ENCODE measurements at places on chromosomes 5 and 9. TPM values are rescaled to one million over a fixed set of nuclear protein-coding genes. Genes with fewer than 3 reads are reported as not detected.

The PRR16 gene
- total RNA-seq = not detected

The IFNA13 gene
- total RNA-seq = not detected

The PCDHB5 gene
- total RNA-seq = 1.7 TPM

The HBEGF gene
- 30.6 TPM for total RNA-seq

The CDH9 gene
- total RNA-seq = not detected

The WWC1 gene
- 26.2 TPM for total RNA-seq

The DRD1 gene
- not detected for total RNA-seq

The LCNL1 gene
- not detected for total RNA-seq

The TNC gene
- total RNA-seq = 1.8 TPM

The CLIC3 gene
- total RNA-seq = not detected

The PCA3 gene
- under 0.01 TPM for total RNA-seq

The SMIM3 gene
- 4.1 TPM for total RNA-seq

The CDX1 gene
- total RNA-seq = not detected

The SAXO1 gene
- not detected for total RNA-seq

The PDE6A gene
- total RNA-seq = 0.05 TPM

The LOX gene
- 100 TPM for total RNA-seq

The SH3TC2 gene
- 60.6 TPM for total RNA-seq

The MARCHF11 gene
- not detected for total RNA-seq

The SLC36A2 gene
- not detected for total RNA-seq

The RHOBTB3 gene
- total RNA-seq = 30.3 TPM

The DNLZ gene
- 34.5 TPM for total RNA-seq

The LCN12 gene
- not detected for total RNA-seq

The BARHL1 gene
- not detected for total RNA-seq

The OLFM1 gene
- 17.2 TPM for total RNA-seq

The NR3C1 gene
- 21.4 TPM for total RNA-seq

The ADGRV1 gene
- total RNA-seq = under 0.01 TPM

The MEIKIN gene
- total RNA-seq = not detected

The CPLANE1 gene
- 19.7 TPM for total RNA-seq

The ADRA1B gene
- 0.34 TPM for total RNA-seq

Data from dermis blood vessel endothelial cell (primary cell).